Choroid plexus epithelial cell (primary cell): ENCODE measurements at places on chromosomes 16 and 17.

DNA sequence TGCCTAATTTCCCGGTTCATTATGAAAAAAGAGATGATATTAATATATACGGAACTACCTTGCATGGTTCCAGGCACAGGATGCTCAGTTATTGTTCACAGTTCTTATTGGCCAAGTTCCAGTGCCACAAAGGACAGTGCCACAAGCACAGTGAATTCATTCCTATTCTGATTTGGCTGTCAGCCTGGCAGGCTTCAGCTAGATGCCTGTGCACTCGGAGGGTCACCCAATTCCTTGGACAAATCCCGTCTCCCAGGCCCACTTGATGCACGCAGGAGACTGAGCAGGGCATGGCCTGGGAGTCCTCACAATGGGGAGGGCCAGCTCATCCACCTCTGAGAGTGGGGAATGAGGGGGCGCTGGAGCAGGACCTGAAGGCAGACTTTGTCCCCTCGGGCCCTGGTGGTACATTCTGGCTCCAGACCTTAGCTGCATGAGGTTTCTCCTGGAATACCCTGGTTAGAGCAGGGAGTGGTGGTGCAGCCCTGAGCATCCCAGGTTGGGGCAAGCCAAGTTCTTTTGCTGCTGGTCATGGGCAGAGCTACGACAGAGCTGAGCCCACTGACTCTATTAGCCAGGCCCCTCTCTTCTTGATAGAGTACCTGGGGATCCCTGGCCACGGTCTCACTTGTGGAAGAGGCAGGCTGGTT lies 41.4 kb downstream of the MIS12 start:
- no peak for DNase-seq

DNA sequence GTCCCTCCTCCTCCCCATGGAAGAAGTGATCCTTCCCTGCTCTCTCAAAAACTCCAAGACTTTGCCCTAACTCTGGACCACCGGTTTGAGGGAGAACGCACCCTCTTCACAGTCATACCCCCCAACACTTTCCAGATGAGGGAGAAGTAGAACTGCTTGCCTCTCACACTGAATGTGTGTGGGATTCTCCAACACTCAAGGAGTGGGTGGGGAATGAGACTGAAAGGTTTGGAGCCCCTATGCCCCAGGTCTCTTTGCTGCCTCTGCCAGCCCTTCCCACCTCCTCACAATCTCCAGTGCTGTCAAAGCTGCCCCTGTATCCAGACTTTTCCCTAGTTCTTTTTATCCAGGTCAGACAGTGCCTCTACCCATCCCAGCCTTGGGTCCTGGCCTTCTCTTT lies 11.4 kb downstream of the HOXB4 start:
- DNase-seq, result no peak

- no peak for DNase-seq
Measured at GRCh38 chr16:69526831-69527655, 38.7 kb upstream of the NFAT5 start.

GRCh38 chr16:8806272-8806983 lies 8.8 kb downstream of the PMM2 start:
- DNase-seq, result no peak

DNA sequence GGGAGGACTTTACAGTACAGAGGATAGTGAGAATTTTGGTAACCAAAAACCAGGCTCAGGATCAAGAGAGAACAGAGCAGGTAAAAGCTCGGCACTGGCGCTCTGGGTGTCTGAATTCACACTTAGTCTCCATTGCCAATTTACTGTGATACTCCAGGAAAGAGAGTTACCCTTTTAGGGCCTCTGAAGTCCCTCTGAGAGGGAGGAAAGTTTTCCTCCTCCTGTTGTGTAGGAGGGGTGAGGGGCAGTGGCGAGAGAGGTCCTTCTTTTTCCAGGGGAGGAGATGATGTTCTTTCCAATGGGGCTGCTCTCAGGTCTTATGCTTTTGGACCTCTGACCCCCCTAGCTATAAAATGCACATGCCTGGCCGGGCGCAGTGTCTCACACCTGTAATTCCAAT lies 5.4 kb upstream of the TNS4 start:
- no peak for DNase-seq

DNA sequence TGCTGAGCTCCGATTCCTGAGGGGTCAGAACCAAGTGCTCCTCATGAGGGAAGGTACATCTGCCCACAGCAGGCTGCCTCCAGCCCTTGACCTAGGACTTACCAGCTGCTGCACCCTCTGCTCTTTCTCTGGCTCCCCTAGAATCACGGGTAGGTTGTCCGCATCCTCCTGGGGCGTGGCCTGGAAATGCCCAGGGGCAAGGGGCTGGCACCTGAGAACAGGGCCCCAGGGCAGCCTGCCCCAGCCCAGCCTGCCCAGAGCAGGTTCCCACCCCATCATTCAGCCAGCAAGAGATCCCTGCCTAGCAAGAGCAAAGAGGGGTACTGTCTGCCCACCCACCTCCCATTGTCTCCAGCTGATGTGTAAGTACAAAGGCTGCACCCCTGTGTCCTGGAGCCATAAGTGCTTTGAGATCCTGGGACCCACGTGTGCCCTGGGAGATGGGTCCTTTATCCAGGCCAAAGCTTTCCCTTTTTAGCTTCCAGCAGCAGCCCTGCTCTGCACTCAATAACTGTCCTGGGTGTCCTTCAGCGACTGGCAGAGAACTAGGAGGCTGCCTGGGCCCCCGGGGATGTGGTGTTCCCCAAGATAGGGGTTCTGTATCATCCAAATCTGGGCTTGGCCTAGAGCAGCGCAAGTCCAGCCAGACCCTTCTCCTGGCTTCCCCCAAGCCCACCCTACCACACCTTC lies 5.1 kb downstream of the TSPOAP1 start:
- DNase-seq, result no peak

DNA sequence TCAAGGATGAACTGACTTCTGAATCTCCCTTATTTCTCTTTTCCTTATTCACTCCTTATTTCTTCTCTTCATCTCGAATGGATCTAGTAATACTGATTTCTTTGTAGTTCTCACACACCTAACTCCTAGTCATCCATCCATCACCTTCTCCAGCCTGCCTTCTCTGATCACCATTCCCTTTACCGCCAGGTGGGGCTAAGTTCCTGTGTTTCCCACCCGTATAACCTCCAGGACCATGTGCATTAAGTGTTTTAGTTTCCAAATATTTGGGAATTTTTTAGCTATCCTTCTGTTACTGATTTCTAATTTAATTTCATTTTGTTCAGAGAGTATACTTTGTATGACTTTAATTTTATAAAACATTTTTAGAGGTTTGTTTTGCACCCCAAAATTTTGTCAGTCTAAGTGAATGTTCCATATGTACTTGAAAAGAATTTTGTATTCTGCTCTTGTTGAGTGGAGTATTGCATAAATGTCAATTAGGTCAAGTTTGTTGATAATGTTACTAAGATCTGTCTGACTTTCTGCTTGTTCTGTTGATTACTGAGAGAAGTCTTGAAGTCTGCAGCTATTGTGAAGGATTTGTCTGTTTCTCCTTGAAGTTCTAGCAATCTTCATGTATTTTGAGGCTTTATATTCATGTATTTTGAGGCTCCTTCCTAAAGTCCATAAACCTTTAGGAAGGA lies 8.8 kb downstream of the BPTF start:
- DNase-seq, result peak; percentile 14

GRCh38 chr17:19402171-19402570 lies 8.9 kb upstream of the RNF112 start:
- no peak for DNase-seq

GRCh38 chr16:69611103-69611640 lies 45.4 kb downstream of the NFAT5 start:
- DNase-seq, result no peak

- peak; percentile 72 for DNase-seq
Measured at GRCh38 chr16:58127033-58127556, 2.1 kb downstream of the CFAP20 start.

DNA sequence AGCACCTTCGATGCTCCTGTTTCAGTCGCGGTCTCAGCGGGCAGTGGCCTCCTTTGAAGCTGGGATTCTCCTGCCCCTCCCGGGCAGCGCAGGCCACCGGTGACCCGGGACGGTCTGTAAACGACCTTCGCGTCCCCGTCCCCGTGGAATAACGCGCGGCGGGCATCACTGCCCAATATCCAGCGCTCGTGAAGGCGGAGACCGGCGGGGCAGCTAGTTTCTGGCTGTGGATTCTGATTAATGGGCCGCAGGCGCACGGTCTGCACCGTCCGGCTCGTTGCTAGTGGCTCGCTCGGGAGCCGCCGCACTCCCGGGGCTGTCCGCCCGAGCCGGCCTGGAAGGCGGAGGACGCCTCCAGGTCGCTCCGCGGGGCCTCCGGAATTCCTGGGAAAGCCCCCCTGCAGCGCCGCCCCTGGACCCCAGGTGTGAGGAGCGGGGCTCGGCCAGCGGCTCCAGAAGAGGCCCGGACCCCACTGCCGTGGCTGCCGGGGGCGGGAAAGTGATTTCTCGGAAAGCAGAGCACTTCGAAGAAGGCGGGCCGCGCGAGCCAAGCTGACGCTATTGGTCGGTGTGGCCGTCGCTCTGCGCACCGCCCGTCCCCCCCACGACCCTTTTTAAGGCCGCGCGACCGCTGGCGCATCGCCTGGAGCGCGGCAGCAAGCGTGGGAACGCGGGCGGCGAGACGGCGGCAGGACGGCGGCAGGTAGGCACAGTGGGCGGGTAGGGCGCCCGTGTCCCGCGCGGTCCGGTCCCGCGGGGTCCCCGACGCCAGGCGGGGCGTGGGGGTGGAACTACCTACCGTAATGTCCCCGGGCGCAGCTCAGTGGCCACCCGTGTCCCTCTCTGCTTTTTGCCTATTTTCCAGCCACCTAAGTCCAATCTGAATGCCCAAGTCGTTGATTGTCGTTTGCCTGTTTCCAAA lies at the start of gene IRF8:
Gene IRF8 (plus strand): TSS at position 642 of the 922 bp plus-strand sequence. CDS start 3,854 bp downstream, outside the sequence.
- peak; percentile 47 for DNase-seq

GRCh38 chr17:72711521-72712310 lies 380.8 kb downstream of the SLC39A11 start:
- no peak for DNase-seq

DNA sequence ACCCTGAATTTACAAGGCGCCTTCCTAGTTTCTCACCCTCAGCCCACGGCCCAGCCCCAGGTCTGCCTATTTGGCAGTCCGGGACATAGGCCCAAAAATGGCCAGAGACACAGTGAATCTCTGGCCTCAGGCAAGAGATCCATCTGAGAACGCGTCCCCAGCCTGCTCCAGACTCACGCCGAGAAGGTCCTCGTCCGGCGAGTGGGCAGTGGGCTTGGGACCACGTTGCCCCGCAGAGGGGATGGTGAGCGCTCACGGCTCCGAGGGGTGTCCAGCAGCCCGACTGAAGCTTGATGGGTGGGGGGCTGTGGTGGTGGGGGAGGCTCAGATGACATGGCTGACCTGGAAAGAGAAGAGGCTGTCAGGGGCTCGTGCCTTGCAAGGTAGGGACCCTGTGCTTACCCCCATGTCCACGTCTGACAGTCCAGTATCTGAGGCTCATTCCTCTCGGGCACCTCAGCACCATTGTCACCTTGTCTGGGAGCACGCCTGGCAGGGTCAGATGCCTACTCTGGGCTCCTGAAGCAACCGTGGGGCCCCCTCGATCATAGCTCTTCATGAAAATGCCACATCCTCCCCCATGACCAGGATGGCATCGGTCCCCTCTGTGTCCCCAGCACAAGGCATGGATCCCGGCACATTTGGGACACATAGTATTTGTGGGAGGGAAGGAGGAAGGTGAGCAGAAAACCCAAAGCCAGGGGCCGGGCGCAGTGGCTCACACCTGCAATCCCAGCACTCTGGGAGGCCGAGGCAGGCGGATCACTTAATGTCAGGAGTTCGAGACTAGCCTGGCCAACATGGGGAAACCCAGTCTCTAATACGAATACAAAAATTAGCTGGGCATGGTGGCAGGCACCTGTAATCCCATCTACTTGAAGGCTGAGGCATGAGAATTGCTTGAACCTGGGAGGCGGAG lies 9.6 kb downstream of the CARHSP1 start:
- no peak for DNase-seq

- no peak for DNase-seq
Measured at GRCh38 chr17:67558740-67559380, 158.9 kb upstream of the NOL11 start.

- no peak for DNase-seq
Measured at GRCh38 chr16:88734361-88734728, 28.0 kb downstream of the CTU2 start.

GRCh38 chr16:84024854-84025253 lies 17.7 kb downstream of the SLC38A8 start:
- DNase-seq, result peak; percentile 58

DNA sequence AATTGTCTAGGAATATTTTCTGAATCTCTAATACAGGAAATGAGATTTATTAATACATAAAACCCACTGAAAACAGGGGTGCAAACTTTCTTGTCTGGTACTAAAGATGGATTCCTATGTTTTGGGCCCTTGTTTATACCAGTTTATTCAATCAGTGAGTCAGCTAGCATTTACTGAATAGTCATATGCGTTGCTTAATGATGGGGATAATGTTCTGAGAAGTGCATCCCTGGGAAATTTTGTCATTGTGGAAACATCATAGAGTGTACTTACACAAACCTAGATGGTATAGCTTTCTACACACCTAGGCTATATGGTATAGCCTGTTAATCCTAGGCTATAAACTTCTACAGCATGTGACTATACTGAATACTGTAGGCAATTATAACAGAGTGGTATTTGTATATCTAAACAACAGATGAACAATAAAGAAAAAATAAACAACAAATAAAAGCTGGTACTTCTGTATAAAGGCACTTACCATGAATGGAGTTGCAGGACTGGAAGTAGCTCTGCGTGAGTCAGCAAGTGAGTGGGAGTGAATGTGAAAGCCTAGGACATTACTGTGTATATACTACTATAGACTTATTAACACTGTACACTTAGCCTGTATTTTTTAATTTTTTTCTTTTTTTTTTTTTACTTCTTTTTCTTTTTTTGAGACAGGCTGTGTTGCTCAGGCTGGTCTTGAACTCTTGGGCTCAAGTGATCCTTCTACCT lies 63.7 kb downstream of the SIAH1 start:
- DNase-seq, result peak; percentile 58

DNA sequence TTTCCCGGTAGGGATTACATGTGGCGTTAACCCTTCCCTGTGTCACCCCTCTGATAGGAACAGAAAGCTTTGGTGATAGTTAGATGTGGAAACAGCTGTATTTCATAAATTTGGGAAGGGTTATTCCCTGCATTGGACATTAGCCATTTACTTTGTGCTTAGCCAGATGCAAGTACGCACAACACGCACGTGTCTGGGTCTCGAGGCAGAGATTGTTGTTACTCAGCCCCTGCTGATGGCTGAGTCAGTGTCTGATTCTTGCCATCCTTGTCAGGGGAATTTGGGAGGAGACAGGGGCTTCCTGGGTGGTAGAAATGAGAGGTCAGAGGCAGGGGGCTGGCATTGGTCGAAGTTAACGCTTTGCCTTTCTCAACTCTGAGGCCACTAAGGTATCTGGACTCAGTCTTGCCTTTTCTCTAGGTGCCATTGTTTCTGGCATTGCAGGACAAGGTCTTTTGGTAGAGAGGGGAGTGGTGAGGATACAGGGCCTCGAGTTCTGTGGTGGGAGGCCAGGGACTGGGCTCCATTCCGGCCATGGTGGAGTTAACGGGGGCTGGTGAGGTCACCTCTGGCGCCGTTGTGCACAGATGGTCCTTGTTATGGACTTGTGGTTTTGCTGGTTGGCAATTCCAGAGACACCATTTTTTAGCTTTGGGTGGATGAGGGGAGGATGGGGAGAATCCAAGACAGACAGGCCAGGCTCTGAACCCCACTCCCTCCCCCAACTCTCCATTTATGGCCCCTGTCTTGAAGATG lies 8.2 kb downstream of the MMP2 start:
- DNase-seq, result peak; percentile 68

GRCh38 chr17:73369111-73369521 lies 57.3 kb upstream of the CDC42EP4 start:
- peak; percentile 56 for DNase-seq

- no peak for DNase-seq
Measured at GRCh38 chr17:41906465-41907184, 12.1 kb downstream of the ACLY start.

GRCh38 chr17:48625495-48626244 lies 488 bp downstream of the HOXB9 start:
- no peak for DNase-seq
